NCI-H345 (cell line): ENCODE measurements at places on chromosomes 3 and 15.

GRCh38 chr3:183591881-183592521 lies 36.5 kb upstream of the KLHL6 start:
- no peak for DNase-seq

- DNase-seq: no peak
Observed at GRCh38 chr3:127153506-127153815, 39.5 kb upstream of the PRR23E start.

- DNase-seq: peak; percentile 33
Observed at GRCh38 chr3:137509354-137510045, 254.6 kb upstream of the SOX14 start.

DNA sequence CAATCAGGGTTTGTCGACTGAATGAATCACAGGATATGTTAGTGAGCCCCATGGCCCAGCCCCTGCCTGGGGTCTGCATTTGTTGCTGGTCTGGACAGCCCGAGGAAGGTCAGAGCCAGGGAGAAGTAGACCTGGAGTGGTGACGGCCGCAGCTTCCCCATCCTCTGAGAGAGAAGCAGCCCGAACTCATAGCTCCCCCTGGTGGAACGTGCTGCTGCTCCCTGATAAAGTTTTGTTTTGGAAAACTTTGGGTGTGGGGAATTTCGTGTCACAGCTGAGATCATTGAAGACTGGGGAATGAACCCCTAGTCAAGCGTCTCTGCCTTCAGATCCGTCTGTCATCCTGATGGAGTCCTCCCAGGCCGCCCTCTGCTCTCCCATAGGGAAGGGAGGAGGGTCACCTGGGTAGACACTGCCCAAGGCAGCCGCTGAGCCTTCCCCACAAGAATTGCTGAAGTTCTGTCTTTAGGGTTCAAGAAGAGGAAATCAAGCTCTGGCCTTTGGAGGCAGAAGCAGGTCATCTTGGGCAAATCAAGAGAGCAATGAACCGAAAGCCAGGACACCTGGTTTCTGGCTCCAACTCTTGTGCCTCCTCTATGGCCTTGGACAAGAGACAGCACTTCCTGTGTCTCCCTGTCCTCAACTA lies 60.5 kb downstream of the GLDN start:
- no peak for DNase-seq

DNA sequence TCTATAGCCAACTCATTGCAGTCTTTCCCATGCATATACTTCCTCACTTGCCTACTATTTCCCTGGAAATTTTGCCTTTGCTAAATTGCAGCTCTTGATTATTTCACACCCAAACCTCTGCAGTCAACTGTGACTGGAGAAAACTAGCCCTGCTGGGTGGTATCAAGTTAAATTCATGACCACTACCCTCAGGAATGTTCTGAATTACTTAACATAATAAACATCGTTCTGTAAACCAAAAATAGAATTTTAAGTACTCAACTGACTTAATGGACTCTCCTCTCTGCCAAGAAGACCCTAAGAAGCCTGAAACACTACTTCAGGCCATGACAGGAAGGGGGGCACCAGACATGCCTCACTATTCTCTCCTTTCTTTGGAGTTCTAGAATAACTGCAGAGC lies 1278.0 kb upstream of the GBE1 start:
- no peak for DNase-seq

GRCh38 chr15:99009741-99010330 lies 2.2 kb upstream of the PGPEP1L start:
- no peak for DNase-seq

DNA sequence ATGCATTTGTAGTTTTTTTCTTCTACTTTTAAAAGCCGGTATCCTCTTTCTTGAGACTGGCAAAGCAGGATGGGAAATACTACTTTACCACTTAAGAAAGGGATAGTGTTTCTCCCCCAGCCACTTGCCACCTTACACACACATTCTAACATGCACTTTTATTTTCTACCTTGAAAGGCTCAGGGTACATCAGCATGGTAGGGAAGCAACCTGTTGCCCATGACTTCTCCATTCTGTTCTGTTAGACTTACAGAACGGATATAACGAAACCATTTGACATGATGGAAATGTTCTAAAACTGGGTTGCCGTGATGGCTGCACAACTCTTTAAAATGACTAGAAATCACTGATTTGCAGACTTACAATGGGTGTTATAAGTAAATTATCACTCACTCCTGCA lies 405.5 kb downstream of the SHQ1 start:
- DNase-seq: no peak

GRCh38 chr3:196970547-196971093 lies 2.0 kb upstream of the PIGZ start:
- no peak for DNase-seq

DNA sequence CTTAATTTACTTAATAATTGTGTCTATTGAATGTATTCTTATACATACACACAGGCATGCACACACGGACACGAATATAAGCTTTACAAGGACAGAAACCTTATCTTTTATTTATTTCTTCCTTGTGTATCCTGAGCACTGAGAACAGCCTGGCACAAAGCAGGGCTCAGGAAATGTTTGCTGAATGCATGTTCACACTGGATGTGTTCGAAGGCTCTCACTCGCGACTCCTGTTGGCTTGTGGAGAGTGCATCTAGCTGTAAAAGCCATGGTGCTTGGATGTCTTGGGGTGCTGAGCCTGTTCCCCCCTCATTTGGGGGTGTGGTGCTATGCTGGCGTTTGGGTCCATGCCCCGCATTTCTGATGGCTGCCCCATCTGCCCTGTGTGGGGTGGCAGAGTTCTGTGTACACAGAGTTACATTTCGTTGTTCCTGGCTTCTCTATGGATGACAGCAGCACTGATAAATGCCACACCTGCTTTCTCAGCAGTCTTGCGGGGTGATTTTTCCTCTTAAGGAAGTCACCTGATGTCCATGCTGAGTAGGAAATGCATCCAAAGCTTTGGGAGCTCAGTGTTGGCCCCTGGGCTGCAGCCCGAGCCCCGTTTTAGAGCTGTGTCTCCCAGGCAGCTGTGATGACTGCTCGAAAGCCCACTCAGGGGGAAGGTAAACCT lies 148.5 kb downstream of the IGF1R start:
- DNase-seq: no peak

DNA sequence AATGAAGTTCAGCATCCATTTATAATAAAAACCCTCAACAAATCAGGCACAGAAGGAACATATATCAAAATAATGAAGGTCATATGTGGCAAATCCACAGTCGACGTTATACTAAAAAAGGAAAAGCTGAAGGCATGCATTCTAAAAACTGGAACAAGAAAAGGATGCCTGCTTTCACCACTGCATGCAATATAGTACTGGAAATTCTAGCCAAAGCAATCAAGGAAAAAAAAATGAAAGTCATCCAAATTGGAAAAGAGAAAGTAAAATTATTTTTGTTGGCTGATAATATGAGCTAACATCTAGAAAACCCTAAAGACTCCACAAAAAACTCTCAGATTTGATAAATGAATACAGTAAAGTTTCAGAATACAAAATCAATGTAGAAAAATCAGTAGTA lies 1123.2 kb downstream of the TBL1XR1 start:
- DNase-seq: no peak

GRCh38 chr3:11285471-11285870 lies 13.3 kb downstream of the ATG7 start:
- no peak for DNase-seq

DNA sequence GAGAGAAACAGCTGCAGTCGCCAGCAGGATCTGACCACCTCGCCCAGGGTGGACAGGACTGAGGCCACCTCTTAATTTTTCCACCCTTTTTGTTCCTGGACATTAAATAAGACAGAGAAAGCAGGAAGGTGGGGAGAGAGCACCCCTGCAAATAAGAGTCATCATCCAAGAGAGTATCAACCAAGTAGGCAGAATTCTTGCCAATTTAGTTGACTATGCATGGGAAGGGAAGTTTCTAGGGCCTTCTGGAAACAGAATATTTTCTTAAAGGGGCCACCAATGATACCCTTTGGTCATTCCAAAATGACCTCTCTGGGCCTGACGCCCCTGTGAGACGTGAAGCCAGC lies 136.2 kb downstream of the TJP1 start:
- DNase-seq: no peak

DNA sequence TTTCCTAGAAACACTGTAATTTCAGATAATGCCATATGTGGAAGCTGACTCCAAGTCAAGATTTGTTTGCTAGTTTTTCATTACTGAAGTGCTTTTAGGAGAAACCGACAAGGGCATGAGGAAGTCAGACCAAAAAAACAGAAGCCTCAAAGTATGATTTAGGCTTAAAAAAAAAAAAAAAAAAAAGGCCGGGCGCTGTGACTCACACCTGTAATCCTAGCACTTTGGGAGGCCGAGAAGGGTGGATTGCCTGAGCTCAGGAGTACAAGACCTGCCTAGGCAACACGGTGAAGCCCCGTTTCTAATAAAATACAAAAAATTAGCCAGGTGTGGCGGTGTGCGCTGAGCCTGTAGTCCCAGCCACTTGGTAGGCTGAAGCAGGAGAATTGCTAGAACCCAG lies 11.6 kb downstream of the RPL15 start:
- DNase-seq: no peak

DNA sequence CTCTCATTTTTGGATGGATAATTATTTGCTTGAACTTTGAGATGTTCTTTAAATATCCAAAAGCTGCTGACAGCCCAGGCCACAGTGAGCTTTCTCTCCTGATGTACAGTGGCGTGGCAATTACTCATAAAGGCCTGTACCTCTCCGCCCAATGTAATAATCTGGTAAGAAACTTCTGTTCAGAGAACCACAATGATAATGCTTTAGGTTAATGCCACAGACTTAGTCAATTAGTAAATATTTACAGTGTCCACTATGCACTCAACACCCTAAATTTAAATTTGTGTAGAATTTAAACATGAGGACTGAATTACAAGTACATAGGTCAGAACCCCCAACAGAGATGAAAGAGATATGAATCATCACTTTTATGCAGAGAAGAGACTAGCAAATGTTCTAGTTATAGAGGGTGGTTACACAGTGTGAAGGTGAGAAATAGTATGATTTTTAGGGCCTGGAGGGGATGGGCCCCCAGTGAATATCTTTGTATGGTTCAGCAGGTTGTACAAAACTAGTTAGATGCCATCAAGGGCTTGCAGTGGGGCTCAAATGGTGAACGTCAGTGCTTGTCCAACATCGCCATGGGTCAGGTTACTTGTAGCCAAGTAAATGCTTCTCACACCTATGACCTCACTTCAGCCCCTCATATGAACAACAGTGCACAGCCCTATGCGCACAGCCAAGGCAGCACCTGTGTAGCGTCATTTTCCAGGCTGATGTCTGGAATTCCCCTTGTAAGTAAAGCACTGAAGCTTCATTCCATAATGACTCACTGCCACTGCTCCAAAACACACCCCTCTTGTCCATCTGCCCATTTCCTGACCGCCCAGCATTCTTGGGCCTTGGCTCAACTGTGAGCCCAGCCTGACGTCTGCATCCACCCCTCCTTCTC lies 13.3 kb downstream of the ABHD2 start:
- DNase-seq: no peak

- DNase-seq: no peak
Observed at GRCh38 chr3:8608041-8608790, 36.4 kb downstream of the SSUH2 start.

- peak; percentile 10 for DNase-seq
Observed at GRCh38 chr3:98596541-98597500, 3.4 kb upstream of the CPOX start.

DNA sequence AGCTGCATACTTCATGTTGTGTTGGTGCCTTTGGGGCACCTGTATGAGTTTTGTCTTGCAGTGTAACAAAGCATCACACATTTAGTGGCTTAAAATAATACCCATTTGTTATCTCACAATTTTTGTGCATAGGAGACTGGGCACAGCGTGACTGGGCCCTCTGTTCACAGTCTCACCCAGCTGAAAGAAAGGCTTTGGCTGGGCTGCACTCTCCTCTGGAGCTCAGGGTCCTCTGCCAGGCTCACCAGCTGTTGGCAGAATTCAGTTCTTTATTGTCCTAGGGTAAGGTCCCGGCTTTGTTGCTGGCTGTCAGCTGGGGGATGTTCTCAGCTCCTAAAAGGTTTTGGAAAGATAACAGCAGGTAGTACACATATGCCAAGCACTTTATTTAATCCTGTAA lies 263.3 kb downstream of the CLSTN2 start:
- peak; percentile 44 for DNase-seq

DNA sequence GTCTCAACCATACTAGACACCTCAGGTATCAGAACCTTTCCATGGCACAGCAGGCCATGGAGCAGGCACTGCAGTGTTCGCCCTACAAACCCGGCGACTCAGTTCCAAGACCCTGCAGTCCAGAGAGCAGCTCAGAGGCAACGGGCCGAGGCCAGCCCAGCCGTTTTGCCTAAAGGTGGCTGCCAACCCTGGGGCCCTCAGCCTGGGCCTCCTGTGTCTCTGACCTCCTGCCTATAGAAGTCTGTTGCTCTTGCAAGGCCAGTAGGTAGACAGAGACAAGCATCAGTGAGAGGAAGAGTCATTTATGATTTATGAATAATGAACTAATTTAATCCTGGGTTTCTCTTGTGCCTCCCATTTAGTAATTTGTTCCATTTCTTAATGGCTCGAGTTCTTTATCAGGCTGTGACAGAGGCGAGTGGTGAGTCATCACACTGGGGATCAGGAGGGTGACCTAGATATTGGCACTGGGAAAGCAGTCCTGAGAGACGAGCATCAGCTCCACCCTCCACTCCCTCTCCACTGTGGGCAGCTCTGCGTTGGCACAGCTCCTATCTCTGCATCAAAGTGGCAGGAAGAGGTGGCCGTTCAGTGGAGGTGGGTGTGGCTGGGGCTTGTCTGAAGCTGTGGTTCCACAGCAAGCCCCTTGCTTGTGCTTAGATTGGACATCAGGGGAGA lies 79.8 kb downstream of the ABHD5 start:
- DNase-seq: peak; percentile 31

DNA sequence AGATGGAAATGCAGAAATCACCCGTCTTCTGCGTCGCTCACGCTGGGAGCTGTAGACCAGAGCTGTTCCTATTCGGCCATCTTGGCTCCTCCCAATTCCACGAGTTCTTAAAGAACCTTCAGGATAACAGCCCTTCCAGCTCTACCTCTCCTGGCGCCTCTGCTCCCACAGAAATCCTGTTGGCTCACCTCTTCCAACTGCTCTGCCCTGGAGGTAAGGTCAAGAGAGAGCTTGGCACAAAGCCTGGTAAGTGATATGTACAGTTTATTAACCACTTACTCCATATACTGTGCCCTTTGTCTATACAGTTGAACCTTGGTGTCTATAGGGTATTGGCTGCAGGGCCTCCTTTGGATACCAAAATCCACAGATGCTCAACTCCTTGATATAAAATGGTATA lies 17.8 kb upstream of the FGF12 start:
- DNase-seq: no peak

DNA sequence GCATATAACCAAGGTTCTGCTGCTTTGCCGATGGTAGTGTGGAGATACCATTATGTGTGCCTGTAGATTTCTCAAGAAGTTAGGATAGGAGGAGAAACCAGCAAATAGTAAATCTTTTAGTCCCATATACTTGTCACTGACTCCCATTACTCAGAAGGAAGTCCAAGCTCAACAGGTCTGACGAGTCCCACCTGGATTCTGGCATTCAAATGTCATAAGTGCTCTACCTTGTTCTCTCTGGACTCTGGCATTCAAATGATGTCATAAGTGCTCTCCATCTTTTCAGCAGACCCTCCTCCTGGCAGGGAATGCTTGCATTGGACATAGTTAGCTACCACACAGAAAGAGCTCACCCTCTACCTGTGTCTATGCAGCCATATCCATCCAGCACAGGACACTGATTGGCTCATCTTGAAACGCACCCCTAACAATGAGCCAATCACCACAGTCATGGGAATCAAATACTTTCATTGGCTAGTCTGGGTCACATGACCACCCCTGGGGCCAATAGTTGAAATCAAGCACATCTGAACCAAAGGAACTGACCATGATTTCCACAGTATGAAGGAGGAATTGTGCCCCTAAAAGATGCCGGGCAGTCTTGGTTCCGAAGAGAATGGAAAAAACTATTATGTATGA lies 205.0 kb upstream of the ADAMTS9 start:
- DNase-seq: no peak

GRCh38 chr3:188468196-188468595 lies 314.2 kb downstream of the LPP start:
- DNase-seq: no peak
